Trophoblast cell (in vitro differentiated cells and primary cell): ENCODE measurements at places on chromosomes 16 and 17.

DNA sequence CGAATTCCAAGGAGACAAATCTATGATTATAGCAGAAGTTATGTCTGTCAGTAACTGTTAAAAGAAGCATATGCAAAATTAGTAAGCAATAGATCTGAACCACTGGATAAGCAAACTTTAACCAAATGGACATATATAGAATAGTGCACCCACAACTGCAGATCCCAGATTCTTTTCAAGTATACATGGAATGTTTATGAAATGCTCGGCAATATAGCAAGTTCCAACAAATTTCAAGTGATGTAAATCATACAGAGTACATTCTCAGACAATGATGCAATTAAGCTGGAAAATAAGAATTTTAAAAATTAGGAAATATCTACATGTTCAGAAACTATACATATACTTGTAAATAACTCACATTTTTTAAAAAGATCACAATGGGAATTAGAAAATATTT is 8.4 kb upstream of the HELZ start:
- H3K27me3 ChIP-seq, result no peaks in the 10 kb centered on the region
- H3K4me1 ChIP-seq, result peaks cover 5% of the 10 kb centered on the region
- H3K27ac ChIP-seq, result no peak overlapping the region
- H3K4me3 ChIP-seq, result no peak overlapping the region
- no peaks in the 10 kb centered on the region for H3K36me3 ChIP-seq

GRCh38 chr16:58197314-58198012 is 443 bp downstream of the CSNK2A2 start:
- peak overlapping the region; percentile 90 for H3K4me3 ChIP-seq
- DNase-seq, result no peak
- no peak overlapping the region for H3K27ac ChIP-seq
- H3K27me3 ChIP-seq, result no peaks in the 10 kb centered on the region
- H3K4me1 ChIP-seq, result peaks cover 7% of the 10 kb centered on the region

DNA sequence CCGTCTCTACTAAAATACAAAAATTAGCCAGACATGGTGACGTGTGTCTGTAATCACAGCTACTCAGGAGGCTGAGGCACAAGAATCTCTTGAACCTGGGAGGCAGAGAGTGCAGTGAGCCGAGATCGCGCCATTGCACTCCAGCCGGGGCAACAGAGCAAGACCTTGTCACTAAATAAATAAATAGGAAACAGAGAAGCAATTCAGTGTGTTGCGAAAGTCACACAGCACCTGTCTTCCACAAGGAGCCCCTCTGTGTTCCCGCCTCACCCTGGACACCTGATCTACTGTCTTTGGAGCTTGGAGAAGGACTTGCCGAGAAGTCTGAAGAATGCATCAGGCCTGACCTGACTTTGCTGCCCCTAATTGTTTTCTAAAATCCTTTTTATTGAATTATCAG is 3.5 kb upstream of the CDH1 start:
- DNase-seq, result no peak
- no peaks in the 10 kb centered on the region for H3K27me3 ChIP-seq
- H3K36me3 ChIP-seq, result no peaks in the 10 kb centered on the region
- no peak overlapping the region for H3K4me3 ChIP-seq
- H3K4me1 ChIP-seq, result peaks cover 20% of the 10 kb centered on the region

GRCh38 chr17:40467281-40467867 is 24.1 kb downstream of the IGFBP4 start:
- DNase-seq, result no peak
- H3K27me3 ChIP-seq, result no peaks in the 10 kb centered on the region
- H3K36me3 ChIP-seq, result no peaks in the 10 kb centered on the region
- no peak overlapping the region for H3K4me3 ChIP-seq
- H3K4me1 ChIP-seq, result peaks cover 13% of the 10 kb centered on the region

GRCh38 chr16:87056083-87056482 is 261.1 kb downstream of the C16orf95 start:
- no peak overlapping the region for H3K27ac ChIP-seq
- H3K4me1 ChIP-seq, result no peaks in the 10 kb centered on the region
- DNase-seq, result no peak
- H3K36me3 ChIP-seq, result no peaks in the 10 kb centered on the region

DNA sequence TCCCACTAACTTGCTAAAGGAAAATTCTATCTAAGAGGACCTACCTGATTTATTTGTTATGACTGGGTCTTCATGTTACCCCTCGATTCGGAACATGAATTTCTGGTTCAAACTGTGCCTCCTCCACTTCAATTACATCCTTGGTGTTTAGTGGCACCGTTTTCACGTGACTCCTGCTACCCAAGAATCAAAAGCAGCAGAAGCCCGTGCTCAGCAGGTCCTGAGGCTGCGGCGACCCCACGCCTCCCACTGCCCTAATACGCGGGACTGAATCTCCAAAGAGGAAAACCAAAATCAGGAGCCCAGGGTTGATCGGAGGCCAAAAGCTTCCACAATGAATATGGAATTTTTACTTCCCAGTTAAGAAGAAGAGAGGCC is 94.0 kb upstream of the METRNL start:
- no peaks in the 10 kb centered on the region for H3K4me1 ChIP-seq
- no peak for DNase-seq
- no peak overlapping the region for H3K27ac ChIP-seq
- H3K36me3 ChIP-seq, result no peaks in the 10 kb centered on the region
- H3K4me3 ChIP-seq, result no peak overlapping the region
- H3K27me3 ChIP-seq, result no peaks in the 10 kb centered on the region

- peaks cover 5% of the 10 kb centered on the region for H3K4me1 ChIP-seq
- peaks cover 11% of the 10 kb centered on the region for H3K27me3 ChIP-seq
- H3K36me3 ChIP-seq, result no peaks in the 10 kb centered on the region
- no peak within 1 kb of the TSS for H3K27ac ChIP-seq
- peak; percentile 41 for DNase-seq
Observed at GRCh38 chr16:50548125-50548908, at the start of gene NKD1. NKD1 (plus strand) TSS chr16:50548396; CDS start chr16:50548554, 158 bp downstream.

DNA sequence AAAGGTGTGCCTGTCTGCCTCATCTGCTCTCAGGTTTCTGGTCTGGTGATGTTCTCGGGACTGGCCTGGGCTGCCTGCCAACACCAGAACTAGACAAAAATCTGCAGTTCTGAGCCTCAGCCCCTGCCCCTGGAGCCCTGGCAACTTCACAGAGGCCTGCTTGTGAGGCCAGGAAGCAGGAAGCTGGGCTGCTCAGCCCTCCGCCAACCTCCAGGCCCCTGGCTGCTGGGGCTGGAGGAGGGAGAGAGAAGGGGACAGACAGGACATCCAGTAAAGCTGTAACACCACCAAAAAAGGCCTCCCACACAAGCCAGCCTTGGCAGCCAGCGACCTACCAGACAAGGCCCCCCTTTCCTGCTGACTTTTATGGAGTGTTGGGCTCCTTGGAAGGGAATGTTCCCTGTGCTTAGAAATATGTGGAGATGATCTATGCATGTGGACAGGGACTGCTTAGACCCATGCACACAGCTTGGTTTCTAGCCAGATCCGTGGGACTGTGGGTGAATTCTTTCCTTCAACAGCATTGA is 157.6 kb downstream of the XYLT1 start:
- no peak for DNase-seq
- no peak overlapping the region for H3K27ac ChIP-seq
- no peaks in the 10 kb centered on the region for H3K36me3 ChIP-seq
- H3K4me3 ChIP-seq, result no peak overlapping the region
- H3K27me3 ChIP-seq, result no peaks in the 10 kb centered on the region

DNA sequence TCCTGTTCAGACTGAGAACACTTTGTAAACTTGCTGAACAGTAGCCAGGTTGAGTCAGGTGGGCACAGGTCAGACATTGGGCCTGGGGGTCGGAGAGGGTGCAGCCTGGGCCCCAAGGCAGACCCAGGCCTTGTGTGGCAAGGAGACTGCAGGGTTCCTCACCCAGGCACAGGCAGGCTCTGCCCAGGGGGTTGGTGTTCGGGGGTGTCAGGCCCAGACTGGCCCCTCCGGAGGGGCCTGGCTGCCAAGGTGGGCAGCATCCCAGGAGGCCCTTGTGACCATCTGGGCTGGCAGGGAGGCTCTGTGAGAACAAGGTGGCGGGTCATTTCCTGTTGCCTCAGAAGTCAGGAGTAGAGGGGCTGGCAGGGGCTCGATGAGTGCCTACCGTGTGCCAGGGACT is 585 bp upstream of the MYO15A start:
- H3K36me3 ChIP-seq, result peaks cover 38% of the 10 kb centered on the region
- no peak overlapping the region for H3K4me3 ChIP-seq
- H3K27ac ChIP-seq, result no peak overlapping the region
- no peak for DNase-seq
- H3K4me1 ChIP-seq, result peaks cover 3% of the 10 kb centered on the region
- H3K27me3 ChIP-seq, result no peaks in the 10 kb centered on the region

DNA sequence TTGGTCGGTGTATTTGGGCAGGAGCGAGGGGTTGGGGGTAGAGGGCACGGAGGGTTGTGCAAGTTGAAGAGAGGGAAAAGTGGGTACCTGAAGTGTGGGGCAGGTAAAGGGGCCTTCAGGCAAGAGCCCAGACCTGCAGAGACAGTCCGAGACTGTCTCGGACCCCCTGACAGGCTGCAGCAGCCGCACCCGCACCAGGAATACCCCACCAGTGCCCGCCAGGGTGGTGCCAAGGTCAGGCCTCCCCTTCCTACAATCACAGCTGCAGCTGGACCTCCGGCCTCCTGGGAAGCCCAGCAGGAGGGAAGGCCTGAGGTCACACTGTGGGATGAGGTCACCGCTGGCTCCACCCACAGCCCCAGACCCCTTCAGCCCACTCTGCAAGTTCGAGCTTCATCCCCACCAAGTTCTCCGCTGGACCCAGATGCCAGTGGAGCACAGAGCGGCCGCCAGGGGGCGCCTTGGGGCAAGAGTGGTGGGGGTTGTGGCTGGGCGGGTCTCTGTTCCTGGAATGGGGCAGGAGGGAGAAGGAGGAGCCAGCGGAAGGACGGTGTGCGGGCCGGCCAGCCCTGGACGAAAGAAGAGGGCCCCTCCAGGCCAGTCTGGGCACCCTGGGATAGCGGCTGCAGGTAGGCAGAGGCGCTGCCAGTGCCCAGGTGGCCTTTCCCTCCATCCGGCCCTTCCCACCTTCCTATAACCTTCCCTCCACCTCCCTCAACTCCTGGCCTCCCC is at the start of gene HSD3B7:
Gene HSD3B7 (plus strand): TSS at position 539 of the 732 bp plus-strand sequence. CDS start 452 bp downstream, outside the sequence.
- no peak within 1 kb of the TSS for H3K4me3 ChIP-seq
- peak; percentile 89 for DNase-seq
- no peaks in the 10 kb centered on the region for H3K4me1 ChIP-seq
- H3K27me3 ChIP-seq, result no peaks in the 10 kb centered on the region

DNA sequence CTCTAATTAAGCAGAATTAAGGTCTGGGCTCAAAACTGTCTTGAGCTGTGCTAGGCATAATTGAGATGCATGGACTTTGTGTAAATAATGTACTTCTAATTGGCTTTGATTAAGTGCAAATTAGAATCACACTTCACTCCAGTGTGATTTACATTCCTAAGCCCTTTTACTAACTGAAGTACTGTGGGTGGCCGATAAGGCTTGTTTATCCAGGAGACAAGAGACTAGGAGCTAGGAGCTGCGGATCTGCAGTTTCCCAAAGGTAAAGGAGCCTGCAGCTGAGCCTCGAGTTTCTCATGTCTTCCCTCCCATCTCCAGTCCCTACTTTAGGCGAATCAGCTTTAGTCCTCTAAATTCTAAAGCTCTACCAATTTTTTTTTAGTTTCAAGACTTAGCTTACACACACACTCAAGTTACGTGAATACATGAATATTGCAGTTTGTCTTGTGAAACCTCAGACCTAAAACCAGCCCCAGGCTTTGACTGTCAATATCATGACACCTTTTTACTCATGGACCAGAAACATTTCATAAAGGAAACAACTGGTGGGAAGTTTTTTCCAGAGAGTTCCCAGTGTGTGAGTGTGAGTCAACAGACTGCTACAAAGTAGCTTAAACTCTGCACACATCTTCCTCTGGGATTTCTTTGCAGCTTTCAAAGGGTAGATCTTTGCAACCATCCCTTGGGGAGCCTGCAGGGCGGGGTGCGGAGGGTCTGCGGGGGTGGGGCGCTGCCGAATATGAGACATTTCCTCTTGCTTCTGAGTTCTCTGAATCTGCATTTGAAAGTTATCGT is 113.9 kb upstream of the TBX2 start:
- no peak for DNase-seq
- H3K27ac ChIP-seq, result no peak overlapping the region
- H3K27me3 ChIP-seq, result no peaks in the 10 kb centered on the region
- H3K4me1 ChIP-seq, result peaks cover 10% of the 10 kb centered on the region

DNA sequence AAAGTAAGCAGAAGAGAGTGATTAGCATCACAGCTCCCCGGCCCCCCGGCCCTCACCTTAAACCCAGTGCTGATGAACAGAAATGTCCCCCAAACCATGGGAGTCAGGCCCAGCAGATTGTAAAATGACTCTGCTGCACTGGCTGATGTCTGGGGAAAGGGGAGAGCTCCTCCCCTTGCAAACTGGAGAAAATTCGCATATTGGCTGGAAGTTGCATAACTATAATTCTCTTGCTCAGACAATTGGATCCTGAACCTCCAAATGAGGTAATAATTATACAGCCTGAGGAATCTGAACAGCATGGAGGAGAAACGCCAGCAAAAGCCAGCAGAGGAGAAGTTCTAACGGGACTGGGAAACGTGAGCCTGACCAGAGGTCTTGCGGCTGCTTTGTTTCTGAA is 109.7 kb downstream of the C16orf95 start:
- DNase-seq, result peak; percentile 27
- no peaks in the 10 kb centered on the region for H3K27me3 ChIP-seq
- H3K4me3 ChIP-seq, result no peak overlapping the region
- no peaks in the 10 kb centered on the region for H3K36me3 ChIP-seq

DNA sequence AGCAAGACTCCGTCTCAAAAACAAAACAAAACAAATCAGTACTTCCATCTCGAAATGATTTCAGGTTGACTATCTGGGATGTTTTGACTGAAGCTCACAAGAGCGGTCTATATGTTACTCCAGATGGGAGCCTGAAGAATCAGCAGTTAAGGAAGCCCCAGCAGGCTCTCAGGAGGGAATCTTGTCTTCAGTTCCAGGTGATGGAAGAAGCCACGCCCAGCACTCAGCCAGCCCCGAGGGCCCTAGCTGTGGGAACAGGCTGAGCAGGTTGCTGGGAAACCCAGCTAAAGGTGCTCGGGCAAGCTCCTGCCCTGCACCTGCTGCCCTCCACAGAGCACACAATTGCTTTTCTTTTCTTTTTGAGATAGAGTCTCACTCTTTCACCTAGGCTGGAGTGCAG is 32.4 kb downstream of the WIPI1 start:
- peaks cover 44% of the 10 kb centered on the region for H3K36me3 ChIP-seq
- peak; percentile 84 for DNase-seq
- no peaks in the 10 kb centered on the region for H3K4me1 ChIP-seq

DNA sequence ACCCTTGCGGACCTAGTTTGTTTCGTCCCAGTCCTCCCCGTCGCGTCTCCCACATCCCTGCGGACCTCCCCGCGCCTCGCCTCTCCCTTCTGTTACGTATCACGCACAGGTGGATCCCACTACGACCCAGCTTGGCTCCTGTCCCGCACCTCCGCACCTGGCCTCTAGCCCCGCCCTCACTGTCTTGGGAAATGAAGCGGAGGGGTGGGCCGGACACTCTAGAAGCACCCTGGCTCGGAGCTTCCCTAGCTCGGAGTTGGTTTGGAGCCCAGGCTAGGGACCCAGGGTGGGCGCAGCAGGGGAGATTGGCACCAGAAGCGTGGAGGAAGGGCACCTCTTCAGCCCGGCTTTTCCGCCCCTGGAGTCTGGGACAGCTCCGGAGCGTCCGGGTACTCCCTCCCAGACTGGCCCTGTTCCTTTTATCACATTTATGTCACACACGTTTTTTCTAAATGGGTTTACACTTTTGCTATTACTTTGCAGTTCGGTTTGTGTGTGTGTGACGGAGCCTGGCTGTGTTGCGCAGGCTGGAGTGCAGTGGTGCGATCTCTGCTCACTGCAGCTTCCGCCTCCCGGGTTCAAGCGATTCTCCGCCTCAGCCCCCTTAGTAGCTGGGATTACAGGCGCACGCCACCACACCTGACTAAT is 1.4 kb upstream of the CEMP1 start:
- H3K27me3 ChIP-seq, result no peaks in the 10 kb centered on the region
- H3K27ac ChIP-seq, result no peak overlapping the region
- peak overlapping the region; percentile 68 for H3K4me3 ChIP-seq
- H3K36me3 ChIP-seq, result peaks cover 29% of the 10 kb centered on the region

- H3K4me1 ChIP-seq, result peaks cover 2% of the 10 kb centered on the region
- DNase-seq, result no peak
- H3K27ac ChIP-seq, result no peak overlapping the region
- no peaks in the 10 kb centered on the region for H3K27me3 ChIP-seq
Observed at GRCh38 chr16:86965840-86966550, 351.2 kb downstream of the C16orf95 start.
